ENCODE measurements at places on chromosomes 3 and 15.
A peak's percentile ranks its signal among the peaks of the same experiment; 100 is the strongest.

DNA sequence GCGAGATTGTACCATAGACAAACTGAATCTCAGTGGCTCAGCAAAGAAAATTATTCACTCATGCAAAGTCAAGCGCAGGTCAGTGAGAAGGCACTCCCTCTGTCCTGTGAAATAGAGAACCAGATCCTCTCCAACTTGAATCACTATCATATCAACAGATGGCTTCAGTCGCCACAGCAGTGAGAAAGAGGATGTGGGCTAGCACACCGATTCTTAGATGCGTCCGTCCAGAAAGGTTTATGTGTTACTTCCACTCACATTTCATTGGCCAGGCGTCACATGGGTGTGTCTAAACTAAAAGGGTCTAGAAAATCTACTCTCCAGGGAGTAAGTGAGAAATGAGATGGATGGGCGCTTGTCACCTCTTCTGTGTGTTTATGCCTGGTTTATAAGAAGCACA lies 141.6 kb upstream of the KBTBD8 start:
- DNase-seq, result peak; percentile 2

GRCh38 chr3:124318656-124319055 lies 326.7 kb upstream of the ROPN1 start:
- no peak for DNase-seq

- DNase-seq, result no peak
These were observed 419.3 kb downstream of the MAGI1 start for GRCh38 chr3:65619451-65619881.

- no peak for DNase-seq
These were observed 1.1 kb upstream of the HAPLN3 start for GRCh38 chr15:88896333-88897033.

DNA sequence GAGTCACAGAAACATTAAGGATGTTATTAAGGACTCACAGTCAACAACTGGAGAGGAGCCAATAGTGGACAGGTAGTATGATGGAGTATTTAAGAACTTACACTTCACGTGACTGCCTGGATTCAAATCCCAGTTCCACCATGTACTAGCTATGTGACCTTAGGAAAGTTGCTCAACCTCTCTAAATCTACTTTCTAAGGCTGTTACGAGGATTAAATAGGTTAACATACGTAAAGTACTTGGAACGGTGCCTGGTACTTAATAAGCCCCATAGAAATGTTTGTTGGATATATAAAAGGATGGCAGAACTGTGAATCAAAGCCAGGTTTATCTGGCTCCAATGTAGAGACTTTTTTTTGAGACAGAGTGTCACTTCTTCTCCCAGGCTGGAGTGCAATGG lies 24.4 kb downstream of the THRB start:
- DNase-seq, result no peak

Data from stimulated activated naive B cell treated with anti-CD40 and anti-IgM and Interleukin-4, amounts not matched to agents 10 μg/mL and 1 μg/mL and 100 μg/mL, for 72 hours (primary cell).